ENCODE measurements at places on chromosomes 11 and 22.

GRCh38 chr22:33271390-33272161 lies 213.4 kb upstream of the SYN3 start:
- no peak for DNase-seq

- no peak for DNase-seq
Observed at GRCh38 chr11:130216221-130216550, 56.6 kb downstream of the ST14 start.

GRCh38 chr11:2085251-2086066 lies 53.7 kb downstream of the IGF2 start:
- no peak for DNase-seq

GRCh38 chr22:43854786-43855271 lies 7.5 kb downstream of the SULT4A1 start:
- no peak for DNase-seq

- no peak for DNase-seq
Observed at GRCh38 chr22:19877626-19878339, 23.1 kb upstream of the GNB1L start.
